Hepatocyte (in vitro differentiated cells): ENCODE measurements at places on chromosomes 3 and 15. TPM values are rescaled to one million over a fixed set of nuclear protein-coding genes. Genes with fewer than 3 reads are reported as not detected.
A peak's percentile ranks its signal among the peaks of the same experiment; 100 is the strongest.

Gene LAMB2
- 437 and 474 TPM in 2 replicates for polyA plus RNA-seq

Gene IL17RD
- 1.7 and 2.0 TPM in 2 replicates for polyA plus RNA-seq

Gene TMEM45A
- 80.0 and 88.0 TPM in 2 replicates for polyA plus RNA-seq

Gene C15orf62
- polyA plus RNA-seq, result 0.77 and 0.97 TPM in 2 replicates

Gene ERICH6
- polyA plus RNA-seq, result 0.61 TPM in 1 of 2 replicates, not detected in the other

Gene C3orf20
- 0.10 TPM in 1 of 2 replicates, not detected in the other for polyA plus RNA-seq

Gene COL7A1
- polyA plus RNA-seq, result 19.6 and 24.7 TPM in 2 replicates

Gene KNG1
- polyA plus RNA-seq, result 32.3 and 57.4 TPM in 2 replicates

Gene SNX22
- 6.3 and 7.5 TPM in 2 replicates for polyA plus RNA-seq

Gene SLC6A20
- polyA plus RNA-seq, result 3.7 and 5.7 TPM in 2 replicates

Gene CELSR3
- polyA plus RNA-seq, result 1.9 TPM in 2 replicates

Gene GPR171
- 0.51 TPM in 1 of 2 replicates, not detected in the other for polyA plus RNA-seq

- H3K27me3 ChIP-seq, result no peaks in the 10 kb centered on the region
- H3K36me3 ChIP-seq, result no peaks in the 10 kb centered on the region
- no peak overlapping the region for H3K4me3 ChIP-seq
- H3K4me1 ChIP-seq, result peaks cover 16% of the 10 kb centered on the region
- no peak overlapping the region for H3K27ac ChIP-seq
Observed at GRCh38 chr3:106129939-106130338, 261.1 kb upstream of the CBLB start.

GRCh38 chr3:140359233-140359995, 318.4 kb upstream of the TRIM42 start:
- no peaks in the 10 kb centered on the region for H3K4me1 ChIP-seq
- no peaks in the 10 kb centered on the region for H3K27me3 ChIP-seq
- no peak overlapping the region for H3K27ac ChIP-seq
- DNase-seq, result no peak

- peaks cover 7% of the 10 kb centered on the region for H3K4me1 ChIP-seq
- H3K27me3 ChIP-seq, result no peaks in the 10 kb centered on the region
- DNase-seq, result no peak
- H3K27ac ChIP-seq, result no peak overlapping the region
- H3K36me3 ChIP-seq, result no peaks in the 10 kb centered on the region
Observed at GRCh38 chr15:51724199-51724598, 13.3 kb downstream of the LYSMD2 start.

DNA sequence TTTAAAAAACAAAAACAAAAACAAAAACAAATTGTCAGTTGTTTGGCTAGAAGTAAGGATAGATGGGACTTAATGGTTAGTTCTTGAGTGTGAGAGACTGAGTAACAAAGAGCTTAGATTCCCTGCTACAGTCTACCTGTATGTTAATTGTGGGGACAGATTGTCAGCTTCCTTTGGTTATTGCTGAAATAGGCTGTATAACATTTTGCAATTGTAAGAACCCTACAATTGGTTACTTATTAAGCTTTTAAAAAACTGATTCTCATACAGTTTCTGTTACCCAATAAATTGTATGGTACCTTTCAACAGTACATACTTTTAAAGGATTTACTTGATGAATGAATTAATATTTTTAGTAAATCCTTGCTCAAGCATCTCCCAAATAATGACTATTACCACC, 35.3 kb downstream of the CLASP2 start:
- no peak overlapping the region for H3K27ac ChIP-seq
- no peaks in the 10 kb centered on the region for H3K27me3 ChIP-seq
- no peaks in the 10 kb centered on the region for H3K4me1 ChIP-seq

GRCh38 chr15:49428409-49429095, 5.5 kb downstream of the FGF7 start:
- no peaks in the 10 kb centered on the region for H3K27me3 ChIP-seq
- H3K27ac ChIP-seq, result no peak overlapping the region
- DNase-seq, result no peak
- no peaks in the 10 kb centered on the region for H3K36me3 ChIP-seq

- H3K4me1 ChIP-seq, result peaks cover 3% of the 10 kb centered on the region
- H3K27me3 ChIP-seq, result no peaks in the 10 kb centered on the region
- no peak overlapping the region for H3K4me3 ChIP-seq
- no peaks in the 10 kb centered on the region for H3K36me3 ChIP-seq
Observed at GRCh38 chr15:29776859-29777258, 45.4 kb downstream of the TJP1 start.

DNA sequence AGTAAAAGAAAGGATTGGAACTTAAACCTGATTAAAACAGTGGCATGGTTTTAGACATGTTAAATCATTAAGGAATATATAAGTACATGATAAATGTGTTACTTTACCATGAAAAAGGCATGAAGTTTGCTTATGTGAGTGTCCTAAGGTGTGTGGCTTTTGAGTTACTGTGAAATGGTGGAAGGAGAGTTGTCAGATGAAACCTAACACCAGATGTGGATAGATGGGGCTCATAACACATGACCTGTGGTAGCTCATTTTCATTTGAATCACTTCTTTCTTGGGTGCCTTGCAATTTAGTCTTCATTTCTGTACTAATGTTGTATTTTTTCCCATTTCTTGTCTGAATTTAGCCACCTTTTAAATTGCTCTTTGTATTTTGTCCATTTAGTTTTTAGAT, 13.0 kb downstream of the MEF2A start:
- no peak overlapping the region for H3K4me3 ChIP-seq
- H3K27ac ChIP-seq, result no peak overlapping the region
- no peaks in the 10 kb centered on the region for H3K27me3 ChIP-seq

GRCh38 chr3:117628823-117629291, 919.3 kb downstream of the TUSC7 start:
- DNase-seq, result peak; percentile 67
- peak overlapping the region; percentile 45 for H3K27ac ChIP-seq
- H3K27me3 ChIP-seq, result no peaks in the 10 kb centered on the region
- H3K36me3 ChIP-seq, result no peaks in the 10 kb centered on the region

- H3K27me3 ChIP-seq, result peaks cover 8% of the 10 kb centered on the region
- no peaks in the 10 kb centered on the region for H3K4me1 ChIP-seq
- H3K4me3 ChIP-seq, result no peak overlapping the region
- no peak for DNase-seq
Observed at GRCh38 chr3:123317716-123318115, 116.0 kb downstream of the SEC22A start.

- no peak overlapping the region for H3K27ac ChIP-seq
- H3K27me3 ChIP-seq, result no peaks in the 10 kb centered on the region
- H3K4me3 ChIP-seq, result no peak overlapping the region
Observed at GRCh38 chr3:13194285-13195209, 121.3 kb upstream of the IQSEC1 start.

- no peaks in the 10 kb centered on the region for H3K36me3 ChIP-seq
- DNase-seq, result peak; percentile 30
- H3K27me3 ChIP-seq, result no peaks in the 10 kb centered on the region
- H3K4me1 ChIP-seq, result no peaks in the 10 kb centered on the region
- H3K4me3 ChIP-seq, result no peak overlapping the region
Observed at GRCh38 chr3:152508705-152509104, 240.0 kb downstream of the MBNL1 start.

- H3K4me3 ChIP-seq, result no peak overlapping the region
- no peak for DNase-seq
- H3K36me3 ChIP-seq, result no peaks in the 10 kb centered on the region
- peak overlapping the region; percentile 64 for H3K27ac ChIP-seq
- no peaks in the 10 kb centered on the region for H3K27me3 ChIP-seq
- H3K4me1 ChIP-seq, result peaks cover 44% of the 10 kb centered on the region
Observed at GRCh38 chr15:90097475-90097874, 4.8 kb downstream of the IDH2 start.

DNA sequence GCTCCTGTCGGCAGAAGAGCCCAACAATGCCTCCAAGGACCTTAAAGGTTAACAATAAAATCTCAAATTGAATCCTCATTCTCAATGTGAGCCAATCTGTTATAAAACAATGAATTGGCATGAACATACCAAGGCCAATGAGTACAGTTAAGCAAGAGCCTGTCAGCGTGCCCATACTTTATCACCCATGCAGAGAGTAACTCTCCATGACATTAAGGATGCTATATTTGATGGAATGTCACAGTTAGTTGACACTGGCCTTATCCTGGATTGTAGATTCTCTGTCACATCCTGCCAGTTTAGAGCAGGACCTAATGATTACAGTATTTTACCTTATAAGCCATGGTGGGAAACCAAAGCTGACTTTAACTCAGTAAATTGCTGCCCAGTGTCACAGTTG, 335.4 kb upstream of the MDFIC2 start:
- DNase-seq, result no peak
- no peaks in the 10 kb centered on the region for H3K36me3 ChIP-seq
- H3K4me1 ChIP-seq, result no peaks in the 10 kb centered on the region
- H3K27me3 ChIP-seq, result no peaks in the 10 kb centered on the region
- no peak overlapping the region for H3K4me3 ChIP-seq

- H3K27me3 ChIP-seq, result peaks cover 16% of the 10 kb centered on the region
- peak; percentile 48 for DNase-seq
- H3K4me3 ChIP-seq, result no peak overlapping the region
- no peaks in the 10 kb centered on the region for H3K4me1 ChIP-seq
Observed at GRCh38 chr15:92306663-92307062, 87.0 kb upstream of the ST8SIA2 start.

- no peak overlapping the region for H3K27ac ChIP-seq
- no peaks in the 10 kb centered on the region for H3K4me1 ChIP-seq
- no peak overlapping the region for H3K4me3 ChIP-seq
- H3K36me3 ChIP-seq, result no peaks in the 10 kb centered on the region
- no peak for DNase-seq
Observed at GRCh38 chr3:189080745-189081144, 91.0 kb upstream of the TPRG1 start.

DNA sequence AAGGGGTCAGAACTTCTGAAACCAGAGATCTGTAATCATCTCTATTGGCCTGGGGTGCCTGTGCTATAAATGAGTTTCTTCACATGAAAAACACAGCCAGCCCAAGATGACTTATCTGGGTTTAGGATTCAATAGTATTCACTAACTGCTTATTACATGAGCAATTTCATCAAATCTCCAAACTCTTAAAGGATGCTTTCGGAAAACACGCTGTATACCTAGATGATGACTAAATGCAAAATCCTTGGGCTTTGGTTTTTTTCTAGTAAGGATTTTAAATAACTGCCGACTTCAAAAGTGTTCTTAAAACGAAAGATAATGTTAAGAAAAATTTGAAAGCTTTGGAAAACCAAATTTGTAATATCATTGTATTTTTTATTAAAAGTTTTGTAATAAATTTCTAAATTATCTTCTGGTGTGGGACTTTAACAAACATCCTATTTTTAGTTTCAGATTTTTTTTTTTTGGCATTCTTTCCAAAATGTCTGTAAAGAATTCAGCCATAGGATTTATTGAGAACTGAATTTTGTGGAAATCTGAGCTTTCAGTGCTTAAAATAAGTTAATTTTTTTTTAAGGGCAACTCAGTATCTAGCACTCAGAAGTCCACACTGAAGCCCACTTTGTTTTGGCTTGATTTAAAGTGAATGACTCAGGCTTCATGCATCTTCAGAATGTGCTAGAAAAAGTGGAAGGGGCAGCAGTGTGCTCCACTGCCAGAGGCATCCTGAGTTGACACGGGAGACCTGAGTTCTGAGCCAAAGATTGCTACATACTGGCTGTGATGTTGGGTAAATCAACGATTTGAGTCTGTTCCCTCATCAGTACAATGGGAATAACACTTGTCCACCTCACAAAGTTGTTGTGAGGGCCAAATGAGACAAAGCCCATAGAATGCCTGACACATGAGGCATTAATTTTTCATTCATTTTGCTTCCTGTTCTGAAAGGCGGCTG, 18.7 kb downstream of the TMEM43 start:
- H3K27ac ChIP-seq, result peak overlapping the region; percentile 95
- H3K36me3 ChIP-seq, result no peaks in the 10 kb centered on the region
- H3K27me3 ChIP-seq, result no peaks in the 10 kb centered on the region
- H3K4me3 ChIP-seq, result no peak overlapping the region

DNA sequence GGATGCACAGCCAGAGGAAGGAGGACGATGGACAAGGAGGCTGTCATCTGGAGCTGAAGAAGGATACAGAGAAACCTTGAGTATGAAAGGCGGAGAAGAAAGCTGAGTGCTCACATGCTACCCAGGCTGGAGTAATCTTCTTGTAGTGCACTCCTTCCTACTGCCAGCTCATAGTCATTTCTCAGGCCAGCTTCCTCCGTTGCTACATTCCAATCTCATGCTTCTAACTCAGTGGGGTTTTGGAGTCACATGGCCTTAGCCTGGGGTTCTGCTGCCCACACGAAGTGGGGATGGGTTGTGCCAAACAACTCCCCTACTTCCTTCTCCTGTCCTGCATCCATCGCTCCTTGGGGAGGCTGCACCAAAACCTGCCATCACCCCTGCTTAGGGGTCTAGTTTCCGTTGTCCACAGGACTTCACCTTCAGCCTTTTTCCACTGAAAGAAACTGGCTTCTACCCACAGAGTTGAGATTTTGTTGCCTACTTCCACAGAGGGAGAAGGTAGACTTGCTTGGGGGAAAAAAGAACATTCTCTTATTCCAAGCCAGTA, 239.9 kb downstream of the EPHB1 start:
- no peaks in the 10 kb centered on the region for H3K36me3 ChIP-seq
- H3K27me3 ChIP-seq, result no peaks in the 10 kb centered on the region
- H3K27ac ChIP-seq, result no peak overlapping the region

- no peaks in the 10 kb centered on the region for H3K27me3 ChIP-seq
- H3K4me1 ChIP-seq, result no peaks in the 10 kb centered on the region
- no peak overlapping the region for H3K4me3 ChIP-seq
- H3K27ac ChIP-seq, result no peak overlapping the region
Observed at GRCh38 chr3:189458528-189458927, 172.7 kb upstream of the TP63 start.
